ENCODE measurements at places on chromosomes 3 and 15.

GRCh38 chr15:48644467-48644826 lies 1.1 kb downstream of the FBN1 start:
- DNase-seq: no peak

DNA sequence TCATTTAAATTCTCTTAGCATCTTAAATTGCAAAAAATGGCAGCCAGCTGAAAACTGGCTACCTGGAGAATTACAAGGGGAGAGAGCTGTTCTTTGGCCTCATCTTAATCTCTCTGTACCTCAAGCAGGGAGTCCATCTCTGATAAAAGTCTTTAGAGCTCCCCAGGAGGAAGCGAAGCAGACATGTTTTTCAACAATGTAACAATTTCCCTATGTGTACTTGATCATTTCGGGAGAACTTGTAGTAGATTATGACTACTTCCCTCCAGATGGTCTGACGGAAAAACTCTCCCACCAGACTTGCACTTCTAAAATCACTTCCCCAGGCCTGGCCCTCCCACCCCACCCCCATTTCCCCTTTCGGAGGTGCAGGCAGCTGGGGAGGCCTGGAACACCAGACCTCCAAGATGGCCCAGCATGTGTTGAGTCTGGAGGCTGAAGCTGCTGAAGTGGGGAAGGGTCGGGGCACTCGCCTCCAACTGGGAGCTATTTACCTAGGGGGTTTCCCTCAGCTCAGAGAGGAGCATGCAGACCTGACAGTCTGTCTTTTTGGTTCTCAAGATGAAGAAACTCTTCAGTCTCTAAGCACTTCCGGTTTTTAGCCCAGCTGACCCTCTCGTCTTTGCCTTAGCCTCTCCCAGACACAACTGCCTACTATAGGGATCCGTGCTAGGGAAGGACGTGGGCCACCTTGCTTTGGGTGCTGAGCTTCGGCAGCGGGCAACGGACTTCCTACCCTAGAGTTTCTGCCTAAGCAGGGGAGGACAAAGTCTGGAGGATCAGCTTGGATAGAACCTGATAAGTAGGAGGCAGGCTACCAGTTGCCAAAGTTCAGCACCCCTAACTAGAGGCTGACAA lies 164.0 kb upstream of the TBL1XR1 start:
- no peak for DNase-seq

DNA sequence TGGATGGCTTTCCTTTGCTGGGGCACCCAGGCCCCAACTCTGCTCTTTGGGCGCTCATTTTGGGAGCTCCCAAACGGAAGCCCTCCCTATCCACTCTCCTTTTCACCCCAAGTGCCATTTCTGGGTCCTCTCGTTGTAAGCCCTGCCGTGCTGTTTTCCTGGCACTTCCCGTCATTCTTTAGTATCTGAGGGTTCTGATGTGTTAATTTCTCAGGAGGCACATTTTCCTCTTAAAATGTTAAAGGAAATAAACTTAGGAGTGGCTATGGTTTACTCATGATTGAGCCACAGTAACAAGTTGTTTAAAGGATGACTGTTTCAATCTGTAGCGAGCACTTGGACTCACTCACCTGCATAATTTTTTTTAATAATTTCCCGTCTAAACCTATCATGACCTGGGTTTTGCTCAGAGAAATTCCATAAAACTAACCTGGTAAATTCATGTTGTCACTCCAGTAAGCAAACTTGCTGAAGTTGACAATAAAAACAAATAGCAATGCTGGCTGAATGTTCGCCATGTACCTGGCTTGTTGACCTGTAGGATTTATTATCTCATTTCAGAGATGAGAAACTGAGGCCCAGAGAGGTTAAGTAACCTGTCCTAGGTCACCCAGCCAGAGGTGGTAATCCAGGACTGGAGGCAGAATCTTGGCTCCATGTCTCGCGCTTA lies 10.6 kb downstream of the ALDH1A3 start:
- no peak for DNase-seq

GRCh38 chr15:71730277-71731144 lies 79.8 kb upstream of the NR2E3 start:
- DNase-seq: no peak

DNA sequence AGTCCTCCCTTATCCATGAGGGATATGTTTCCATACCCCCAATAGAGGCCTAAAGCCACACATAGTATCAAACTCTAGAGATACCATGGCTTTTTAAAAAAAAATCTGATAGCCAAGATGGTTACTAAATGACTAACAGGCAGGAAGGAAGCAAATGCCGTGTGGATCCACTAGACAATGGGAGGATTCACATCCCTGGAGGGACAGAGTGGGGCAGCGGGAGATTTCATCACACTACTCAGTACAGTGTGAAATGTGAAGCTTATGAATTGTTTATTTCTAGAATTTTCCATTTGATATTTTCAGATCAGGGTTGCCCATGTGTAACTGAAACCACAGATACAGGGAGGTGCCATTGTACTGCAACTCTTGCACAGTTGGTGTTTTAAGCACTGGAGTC lies 826.6 kb downstream of the SQOR start:
- DNase-seq: no peak

GRCh38 chr3:38743043-38743442 lies 73.0 kb downstream of the SCN10A start:
- DNase-seq: no peak

GRCh38 chr3:191461113-191461595 lies at the start of gene PYDC2:
PYDC2 (plus strand) TSS chr3:191461163; CDS start chr3:191461163, 0 bp downstream.
- no peak for DNase-seq

GRCh38 chr15:50166216-50166615 lies 15.8 kb upstream of the SLC27A2 start:
- DNase-seq: no peak

DNA sequence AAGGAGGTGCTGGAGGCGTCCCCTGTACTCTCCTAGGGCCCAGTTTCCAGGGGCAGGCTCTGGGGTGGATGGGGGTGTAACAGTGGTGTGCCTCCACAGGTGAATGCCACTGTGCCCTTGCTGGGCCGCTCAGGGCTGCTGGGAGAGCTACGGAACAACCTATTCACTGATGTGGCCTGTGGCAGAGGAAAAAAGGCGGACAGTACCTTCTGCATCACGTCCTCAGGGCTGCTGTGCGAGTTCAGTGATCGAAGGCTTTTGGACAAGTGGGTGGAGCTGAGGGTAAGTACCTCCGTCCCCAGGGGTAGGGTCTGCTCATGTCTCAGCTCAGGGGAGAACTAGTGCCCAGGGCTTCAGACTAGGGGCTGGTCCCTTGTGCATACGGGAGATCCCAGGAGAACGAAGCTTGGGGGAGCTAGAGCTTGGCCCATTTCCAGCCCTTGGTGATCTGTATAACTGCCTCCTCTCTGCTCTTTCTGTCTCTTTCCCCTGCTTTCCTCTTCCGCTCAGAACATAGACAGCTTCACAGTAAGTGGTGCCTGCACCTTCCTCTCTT lies 15.0 kb upstream of the JMJD7 start:
- DNase-seq: no peak

DNA sequence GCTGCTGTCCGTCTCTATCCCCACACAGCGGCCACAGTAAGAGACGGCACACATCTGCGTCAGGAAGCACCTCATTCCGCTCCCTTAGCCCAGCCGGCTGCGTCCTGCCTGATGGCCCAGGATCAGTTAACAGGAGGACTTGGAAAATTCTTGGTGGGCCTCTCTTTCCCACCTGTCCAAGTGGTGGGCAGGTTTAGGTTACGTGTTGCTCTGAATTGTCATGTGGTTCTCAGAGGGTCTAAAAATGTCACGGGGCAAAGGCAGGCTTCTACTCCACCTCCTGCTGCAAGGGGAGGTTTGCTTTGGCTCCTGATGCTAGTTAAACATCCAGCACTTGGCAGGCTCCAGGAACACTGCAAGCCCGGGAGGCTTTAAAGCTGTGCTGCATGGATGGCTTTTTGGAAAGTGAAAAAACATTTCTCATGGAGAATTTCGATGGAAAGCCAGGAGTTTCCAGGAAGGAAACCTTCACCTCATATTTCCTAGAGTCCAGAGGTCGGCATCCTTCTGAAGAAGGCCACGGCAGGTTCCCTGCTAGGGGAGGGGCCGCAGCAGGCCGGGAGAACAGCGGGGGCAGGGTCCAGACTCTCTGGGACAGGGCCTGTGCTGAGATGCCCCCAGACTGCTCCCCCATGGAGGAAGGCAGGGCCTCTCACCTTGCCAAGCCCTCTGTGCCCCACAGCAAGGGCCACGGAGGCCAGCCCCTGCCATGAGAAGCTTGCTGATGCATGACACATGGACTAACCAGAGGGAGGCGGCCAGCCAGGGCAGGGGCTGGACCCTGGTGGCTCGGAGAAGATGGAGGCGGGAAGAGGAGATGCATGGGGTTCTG lies 10.8 kb downstream of the CTSH start:
- peak; percentile 50 for DNase-seq

GRCh38 chr3:117444175-117444574 lies 734.6 kb downstream of the TUSC7 start:
- no peak for DNase-seq

DNA sequence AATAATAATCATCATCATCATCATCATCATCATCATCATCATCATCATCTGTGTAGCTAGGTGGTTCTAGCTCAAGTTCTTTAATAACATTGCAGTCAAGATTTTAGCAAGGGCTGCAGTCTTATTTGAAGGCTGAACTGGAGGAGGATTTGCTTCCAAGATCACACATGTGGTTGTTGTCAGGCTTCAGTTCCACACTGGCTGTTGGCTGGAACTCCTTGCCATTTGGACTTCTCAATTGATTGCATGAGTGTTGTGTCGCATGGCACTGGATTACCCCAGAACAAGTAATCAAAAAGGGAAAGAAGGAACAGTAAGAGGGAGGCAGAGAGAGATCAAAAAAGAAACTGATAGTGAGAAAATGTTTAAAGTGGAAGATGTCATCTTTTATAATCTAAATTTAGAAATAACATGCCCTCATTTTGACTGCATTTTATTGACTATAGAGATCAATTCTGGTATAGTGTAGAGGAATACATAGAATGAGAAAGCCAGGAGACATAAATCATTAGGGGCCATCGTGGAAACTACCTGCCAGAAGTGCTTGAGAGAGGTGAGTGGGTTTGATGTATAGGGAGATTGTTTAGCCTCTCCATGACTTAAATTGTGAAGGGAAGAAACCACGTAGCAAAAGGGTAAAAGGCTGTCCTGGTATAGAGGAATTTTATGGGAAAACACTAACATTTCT lies 346.6 kb upstream of the RBMS3 start:
- DNase-seq: no peak

- no peak for DNase-seq
These were observed 27.6 kb upstream of the CXCR6 start for GRCh38 chr3:45915518-45916231.

DNA sequence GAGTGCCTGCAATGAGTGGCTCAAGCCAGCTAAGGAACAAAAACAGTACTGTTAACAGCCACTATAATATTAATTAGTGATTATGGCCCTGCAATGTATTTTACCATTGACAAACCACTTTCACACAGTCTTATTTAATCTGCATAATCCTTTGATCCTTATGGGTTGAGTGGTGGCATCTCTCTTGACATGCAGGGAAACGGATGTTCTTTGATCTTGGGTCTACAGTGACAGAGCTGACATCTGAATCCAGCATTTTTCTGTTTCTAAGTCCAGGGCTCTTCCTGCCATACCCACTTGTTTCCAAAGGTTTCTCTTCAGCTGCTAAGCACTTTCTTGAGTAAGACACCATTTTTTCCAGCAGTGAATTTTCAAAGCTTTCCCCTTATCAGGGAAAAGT lies 277.7 kb upstream of the ROPN1 start:
- no peak for DNase-seq

DNA sequence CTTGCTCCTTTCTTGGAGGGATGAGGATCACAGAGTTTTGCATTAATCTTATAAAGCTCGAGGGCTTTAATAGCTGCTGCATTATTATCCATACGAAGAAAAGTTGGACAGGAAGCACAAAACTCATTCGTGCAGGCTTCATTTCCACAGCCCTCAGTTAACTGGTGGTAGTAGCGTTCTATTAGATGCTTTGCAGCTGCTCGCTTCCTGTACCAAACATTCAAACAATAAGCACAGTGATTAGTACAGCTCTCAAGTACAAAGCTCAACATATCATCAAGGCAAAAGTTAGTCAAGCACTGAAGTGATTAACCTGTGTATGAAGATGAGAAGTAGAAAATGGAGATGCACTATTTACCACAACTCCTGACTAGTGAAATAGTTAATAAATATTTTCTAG lies 63.3 kb downstream of the UBE3A start:
- no peak for DNase-seq

DNA sequence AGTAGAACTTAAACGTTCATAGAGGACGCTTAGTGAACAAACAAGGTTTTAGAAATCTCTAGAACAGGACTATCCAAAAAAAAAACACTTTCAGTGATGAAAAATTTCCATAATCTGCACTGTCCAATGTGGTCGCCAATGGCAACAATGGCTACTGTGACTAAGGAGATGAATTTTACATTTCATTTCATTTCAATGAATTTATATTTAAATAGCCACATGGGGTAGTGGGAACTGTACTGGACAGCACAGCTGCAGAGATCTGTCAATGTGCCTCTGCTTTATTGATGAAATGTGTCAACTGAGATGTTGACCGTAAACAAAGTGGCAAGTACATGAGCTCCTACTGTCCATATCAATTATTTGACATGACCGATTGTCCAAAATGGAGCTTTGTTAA lies 222.5 kb downstream of the MAGI1 start:
- DNase-seq: no peak

GRCh38 chr15:77642793-77643430 lies 10.2 kb upstream of the LINGO1 start:
- no peak for DNase-seq

DNA sequence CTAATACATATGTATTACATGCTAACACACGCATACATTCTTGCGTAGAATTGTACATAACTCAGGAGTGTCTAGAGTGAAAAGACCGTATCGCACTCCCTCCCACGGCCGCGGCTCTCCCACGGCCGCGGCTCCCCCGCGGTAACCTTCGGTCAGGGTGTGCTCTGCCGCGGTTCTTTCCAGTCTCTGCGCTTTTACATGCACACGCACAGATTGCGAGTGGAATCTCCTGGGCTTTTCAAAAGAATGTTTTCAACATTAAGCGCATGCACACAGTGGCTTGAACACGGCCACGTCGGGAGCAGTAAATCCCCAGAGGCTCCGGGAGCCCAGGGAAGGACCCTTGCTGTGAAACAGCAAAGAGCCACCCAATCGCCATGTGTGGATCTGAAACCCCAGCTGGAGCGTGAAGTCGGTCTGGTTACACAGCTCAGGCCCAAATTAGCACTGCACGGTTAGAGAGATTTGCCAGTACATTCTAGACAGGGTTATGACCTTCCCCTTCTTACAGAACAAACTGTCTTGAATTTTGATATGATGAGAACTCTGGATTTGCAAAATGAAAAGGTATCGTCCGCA lies 805 bp upstream of the RGMA start:
- peak; percentile 40 for DNase-seq

DNA sequence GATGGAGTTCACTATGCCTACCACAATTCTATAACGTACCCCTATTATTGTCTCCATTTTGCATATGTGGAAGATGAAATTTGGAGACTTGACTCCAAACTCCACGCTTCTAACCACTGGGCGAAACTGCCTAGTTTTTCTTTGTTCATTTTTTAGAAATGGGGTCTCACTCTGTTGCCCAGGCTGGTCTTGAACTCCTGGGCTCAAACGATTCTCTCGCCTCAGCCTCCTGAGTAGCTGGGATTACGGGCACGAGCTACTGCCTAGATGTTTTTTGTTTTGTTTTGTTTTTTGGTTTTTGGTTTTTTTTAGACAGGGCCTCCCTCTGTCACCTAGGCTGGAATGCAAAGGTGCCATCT lies 584 bp upstream of the RPL32 start:
- DNase-seq: no peak

Measured in tibial nerve (tissue), 4 donors.